ENCODE measurements at places on chromosomes 1 and 21. TPM values are rescaled to one million over a fixed set of nuclear protein-coding genes. Genes with fewer than 3 reads are reported as not detected.

Gene SHISA4
- total RNA-seq = 7.8 TPM

Gene JAM2
- total RNA-seq = 7.0 TPM

Gene HSD3B2
- not detected for total RNA-seq

Gene HAO2
- not detected for total RNA-seq

Gene OR14K1
- total RNA-seq = not detected

Gene MIXL1
- total RNA-seq = 1.5 TPM

Gene ZSWIM5
- 2.5 TPM for total RNA-seq

Gene IRF6
- 13.3 TPM for total RNA-seq

Gene SLC26A9
- total RNA-seq = not detected

GRCh38 chr1:60942291-60942690 lies 140.1 kb upstream of the NFIA start:
- no peak for DNase-seq
- no peaks in the 10 kb centered on the region for H3K36me3 ChIP-seq
- H3K27ac ChIP-seq = no peak overlapping the region

- H3K4me1 ChIP-seq = no peaks in the 10 kb centered on the region
- H3K4me3 ChIP-seq = no peak overlapping the region
- H3K36me3 ChIP-seq = no peaks in the 10 kb centered on the region
- H3K27me3 ChIP-seq = no peaks in the 10 kb centered on the region
- no peak for DNase-seq
Measured at GRCh38 chr1:29311352-29312030, 75.2 kb downstream of the PTPRU start.

DNA sequence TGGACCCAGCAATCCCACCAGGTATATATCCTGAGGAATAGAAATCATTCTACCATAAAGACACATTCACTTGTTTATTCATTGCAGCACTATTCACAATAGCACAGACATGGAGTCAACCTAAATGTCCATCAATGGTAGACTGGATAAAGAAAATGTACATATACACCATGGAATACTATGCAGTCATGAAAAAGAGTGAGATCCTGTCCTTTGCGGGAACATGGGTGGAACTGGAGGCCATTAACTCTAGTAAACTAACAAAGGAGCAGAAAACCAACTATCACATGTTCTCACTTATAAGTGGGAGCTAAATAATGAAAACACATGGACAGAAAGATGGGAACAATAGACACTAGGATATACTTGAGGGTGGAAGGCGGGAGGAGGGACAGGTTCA lies 36.1 kb upstream of the PRKACB start:
- no peak for DNase-seq
- H3K27me3 ChIP-seq = no peaks in the 10 kb centered on the region
- no peaks in the 10 kb centered on the region for H3K36me3 ChIP-seq
- H3K27ac ChIP-seq = no peak overlapping the region
- H3K4me3 ChIP-seq = no peak overlapping the region
- peaks cover 7% of the 10 kb centered on the region for H3K4me1 ChIP-seq

DNA sequence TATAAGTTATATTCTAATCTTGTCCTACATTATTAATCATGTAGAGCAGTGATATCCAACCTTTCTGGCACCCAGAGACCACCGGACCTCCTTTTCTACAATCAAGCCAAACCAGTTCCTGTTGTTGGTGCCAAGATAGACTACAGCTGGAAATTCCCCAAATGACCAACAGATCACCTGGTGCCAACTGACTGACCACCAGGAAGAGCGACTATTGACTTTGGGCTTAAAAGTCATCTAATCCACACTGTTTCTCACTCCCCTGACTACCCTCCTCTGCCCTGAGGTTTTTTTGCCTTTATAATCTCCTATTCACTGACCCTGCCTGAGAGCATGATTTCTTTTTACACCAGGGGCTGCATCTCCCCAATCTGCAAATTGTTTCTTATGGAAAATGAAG lies 425.2 kb downstream of the TTLL7 start:
- no peak overlapping the region for H3K27ac ChIP-seq
- H3K4me1 ChIP-seq = peaks cover 8% of the 10 kb centered on the region
- H3K4me3 ChIP-seq = no peak overlapping the region
- no peak for DNase-seq
- H3K27me3 ChIP-seq = no peaks in the 10 kb centered on the region

GRCh38 chr21:20646431-20647165 lies 351.6 kb upstream of the NCAM2 start:
- DNase-seq = no peak
- H3K36me3 ChIP-seq = no peaks in the 10 kb centered on the region
- H3K4me3 ChIP-seq = no peak overlapping the region
- H3K27me3 ChIP-seq = no peaks in the 10 kb centered on the region
- no peaks in the 10 kb centered on the region for H3K4me1 ChIP-seq
- no peak overlapping the region for H3K27ac ChIP-seq

GRCh38 chr1:103111926-103112325 lies 3.6 kb upstream of the COL11A1 start:
- DNase-seq = no peak
- H3K27ac ChIP-seq = no peak overlapping the region
- no peak overlapping the region for H3K4me3 ChIP-seq
- H3K27me3 ChIP-seq = no peaks in the 10 kb centered on the region

DNA sequence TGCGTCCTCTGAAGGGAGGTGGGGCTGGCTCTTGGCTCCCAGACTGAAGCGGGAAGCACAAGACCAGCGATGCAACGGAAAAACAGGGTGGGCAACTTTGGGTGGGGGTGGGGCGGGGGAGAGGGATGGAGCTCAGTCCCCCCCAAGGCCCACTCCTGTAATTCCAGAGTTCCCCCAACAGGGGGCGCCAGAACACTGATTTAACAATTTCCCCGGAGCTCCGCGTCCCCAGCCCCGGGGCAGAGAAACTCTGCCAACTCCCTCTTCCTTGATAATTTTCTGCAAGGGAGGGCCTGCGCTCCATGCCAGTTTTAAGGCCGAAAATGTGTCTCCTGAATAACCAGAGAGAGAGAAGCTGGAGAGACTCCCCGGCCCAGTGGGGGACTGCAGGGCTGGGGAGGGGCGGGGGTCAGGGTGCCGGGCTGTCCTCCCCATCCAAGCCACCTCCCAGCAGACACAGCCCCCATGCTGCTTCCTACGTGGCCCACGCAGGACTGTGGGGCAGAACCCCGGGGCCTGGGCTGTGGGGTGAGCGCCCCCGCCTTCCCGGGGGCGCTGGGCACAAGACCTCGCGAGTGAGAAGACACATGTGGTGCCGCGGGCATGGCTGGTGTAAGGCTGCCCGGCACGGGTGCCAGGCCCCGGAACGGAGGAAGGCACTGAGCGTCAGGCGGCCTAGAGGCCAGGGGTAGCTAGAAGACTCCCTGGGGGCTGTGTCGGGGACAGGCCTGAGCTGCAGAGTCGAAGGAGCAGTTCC lies 51.4 kb downstream of the KIF21B start:
- H3K27ac ChIP-seq = no peak overlapping the region
- H3K4me1 ChIP-seq = no peaks in the 10 kb centered on the region
- no peaks in the 10 kb centered on the region for H3K27me3 ChIP-seq
- no peak overlapping the region for H3K4me3 ChIP-seq
- peaks cover 7% of the 10 kb centered on the region for H3K36me3 ChIP-seq

DNA sequence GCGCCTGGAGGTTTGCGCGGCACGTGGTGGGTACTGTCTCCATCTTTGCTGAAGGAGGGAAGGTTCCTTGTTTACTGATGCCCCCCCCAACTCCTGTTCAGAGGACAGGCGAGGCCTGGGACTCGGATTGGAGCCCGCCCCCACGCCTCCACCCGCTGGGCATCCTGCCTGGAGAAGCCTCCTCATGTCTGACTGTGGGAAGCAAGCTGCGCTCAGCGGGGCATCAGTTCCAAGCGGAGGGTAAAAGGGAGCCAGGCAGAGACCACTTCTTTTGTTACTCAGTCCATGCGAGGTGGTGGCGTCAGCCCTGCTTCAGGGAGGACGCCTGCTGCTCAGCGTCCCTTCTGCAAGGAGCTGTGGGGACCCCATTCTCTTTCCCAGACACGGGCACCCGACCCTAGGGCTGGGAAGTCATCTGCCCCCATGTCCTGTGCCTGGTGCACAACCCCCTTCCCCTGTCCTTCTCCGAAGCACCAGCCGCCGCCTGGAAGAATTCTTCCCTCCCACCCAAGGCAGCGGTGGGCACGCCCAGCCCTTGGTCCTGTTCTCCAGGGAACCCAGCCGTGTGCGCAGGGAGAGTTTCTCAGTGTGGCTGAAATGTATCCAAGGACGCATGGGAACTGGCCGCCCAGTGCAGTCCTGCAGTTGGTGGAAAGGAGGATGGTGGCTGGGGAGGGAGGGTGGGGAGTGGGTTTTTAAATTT lies 414.0 kb downstream of the CAMTA1 start:
- H3K4me1 ChIP-seq = peaks cover 8% of the 10 kb centered on the region
- no peaks in the 10 kb centered on the region for H3K27me3 ChIP-seq
- no peak overlapping the region for H3K4me3 ChIP-seq
- H3K36me3 ChIP-seq = no peaks in the 10 kb centered on the region
- no peak overlapping the region for H3K27ac ChIP-seq

GRCh38 chr1:52532731-52533327 lies 20.1 kb downstream of the TUT4 start:
- no peak overlapping the region for H3K27ac ChIP-seq
- H3K27me3 ChIP-seq = no peaks in the 10 kb centered on the region
- no peaks in the 10 kb centered on the region for H3K36me3 ChIP-seq
- H3K4me1 ChIP-seq = no peaks in the 10 kb centered on the region
- H3K4me3 ChIP-seq = no peak overlapping the region

GRCh38 chr1:38360807-38361206 lies 314.2 kb upstream of the POU3F1 start:
- no peak for DNase-seq
- no peaks in the 10 kb centered on the region for H3K36me3 ChIP-seq

DNA sequence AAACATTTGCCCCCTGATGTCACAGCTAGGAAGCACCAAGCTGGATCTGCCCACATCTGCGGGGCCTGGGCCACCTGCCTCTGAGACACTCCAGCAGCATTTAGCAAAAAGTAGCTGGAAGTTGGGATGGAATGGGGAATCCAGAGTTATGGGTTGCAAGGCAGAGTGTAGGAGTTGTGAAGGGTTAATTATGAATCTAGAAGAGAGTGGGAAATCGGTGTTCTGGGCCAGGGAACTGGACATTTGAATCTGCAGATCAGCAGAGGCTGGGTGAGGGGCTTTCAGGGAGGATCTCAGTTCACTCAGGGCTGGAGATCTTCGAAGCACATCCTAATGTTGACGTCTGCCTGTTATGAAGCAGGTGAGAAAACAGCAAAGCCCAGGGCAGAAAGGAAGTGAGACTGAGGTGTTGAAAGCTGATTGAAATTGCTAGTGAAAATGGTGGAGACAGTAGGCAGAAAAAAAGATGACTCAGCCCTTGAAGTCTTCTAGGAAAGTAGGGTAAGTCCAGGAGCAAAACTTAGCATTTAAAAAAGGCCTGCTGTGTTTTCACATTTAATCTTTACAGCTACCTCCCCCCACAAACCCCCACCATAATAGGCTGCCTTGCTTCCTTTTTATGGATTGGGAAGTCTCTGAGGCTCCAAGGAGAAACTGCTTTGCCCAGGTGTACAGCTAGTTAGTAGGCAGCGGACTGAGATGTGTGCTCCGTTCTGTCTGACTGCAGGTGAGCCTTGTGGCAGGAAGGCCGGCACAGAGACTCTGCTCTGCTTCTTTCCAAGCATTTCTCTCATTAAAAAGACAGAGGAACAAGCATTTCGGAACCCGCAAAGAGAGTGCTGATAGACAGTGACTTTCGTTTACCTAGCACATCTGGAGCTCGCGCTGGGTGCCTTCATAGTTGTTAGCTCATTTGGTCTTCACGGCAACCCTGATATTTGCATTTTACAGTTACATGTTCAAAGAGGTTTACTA lies 7.2 kb downstream of the VANGL1 start:
- no peak overlapping the region for H3K4me3 ChIP-seq
- peaks cover 19% of the 10 kb centered on the region for H3K4me1 ChIP-seq
- H3K27me3 ChIP-seq = no peaks in the 10 kb centered on the region
- H3K27ac ChIP-seq = no peak overlapping the region

DNA sequence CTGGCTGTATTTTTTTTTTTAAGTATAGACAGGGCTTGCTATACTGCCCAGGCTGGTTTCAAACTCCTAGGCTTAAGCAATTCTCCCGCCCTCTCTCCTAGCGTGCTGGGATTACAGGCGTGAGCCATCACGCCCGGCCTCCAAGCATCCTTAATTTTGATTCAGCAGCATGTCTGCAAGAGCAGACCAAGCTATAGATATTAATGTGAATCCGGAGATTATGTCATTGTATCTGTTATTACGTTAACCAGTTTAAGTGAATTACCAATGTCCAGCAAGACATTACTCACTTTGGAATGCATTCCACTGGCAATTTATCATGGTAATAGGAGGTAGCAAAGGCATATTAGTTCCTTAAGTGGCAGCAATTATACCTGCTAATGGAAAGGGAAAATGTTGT lies 179.7 kb downstream of the CHRM3 start:
- H3K36me3 ChIP-seq = no peaks in the 10 kb centered on the region
- no peak overlapping the region for H3K4me3 ChIP-seq
- no peak overlapping the region for H3K27ac ChIP-seq
- no peaks in the 10 kb centered on the region for H3K27me3 ChIP-seq
- no peak for DNase-seq

GRCh38 chr1:59356627-59357026 lies 59.7 kb downstream of the FGGY start:
- no peak overlapping the region for H3K4me3 ChIP-seq
- no peak overlapping the region for H3K27ac ChIP-seq
- H3K27me3 ChIP-seq = no peaks in the 10 kb centered on the region
- H3K36me3 ChIP-seq = no peaks in the 10 kb centered on the region
- no peak for DNase-seq
- no peaks in the 10 kb centered on the region for H3K4me1 ChIP-seq

GRCh38 chr1:61092642-61093041 lies 10.3 kb downstream of the NFIA start:
- H3K27me3 ChIP-seq = no peaks in the 10 kb centered on the region
- H3K27ac ChIP-seq = no peak overlapping the region

GRCh38 chr1:61028136-61028535 lies 54.2 kb upstream of the NFIA start:
- no peaks in the 10 kb centered on the region for H3K4me1 ChIP-seq
- H3K27me3 ChIP-seq = no peaks in the 10 kb centered on the region
- H3K27ac ChIP-seq = no peak overlapping the region

DNA sequence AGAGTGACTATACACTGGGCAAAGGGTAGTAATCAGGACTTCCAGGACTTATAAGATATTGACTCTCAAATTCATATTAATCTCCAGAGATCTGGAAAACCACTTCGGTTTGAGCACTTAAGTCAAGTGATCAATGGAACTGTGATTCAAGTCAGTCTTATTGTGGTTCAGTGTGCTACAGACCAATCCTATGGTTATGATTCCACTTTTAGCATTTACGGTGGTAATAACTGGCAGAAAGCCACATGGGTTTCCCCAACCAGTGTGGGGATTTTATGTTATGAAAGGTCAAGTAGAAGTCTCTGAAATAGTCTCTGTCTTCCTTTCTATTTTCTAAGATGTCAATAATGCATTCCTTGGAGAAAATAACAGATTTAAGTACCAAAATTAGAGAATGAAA lies 151.3 kb upstream of the NEGR1 start:
- DNase-seq = no peak
- H3K27ac ChIP-seq = no peak overlapping the region
- no peak overlapping the region for H3K4me3 ChIP-seq
- H3K36me3 ChIP-seq = no peaks in the 10 kb centered on the region
- H3K4me1 ChIP-seq = peaks cover 4% of the 10 kb centered on the region

Data from H1 (cell line).